ENCODE measurements at places on chromosomes 7 and 10.

- no peak for DNase-seq
Measured at GRCh38 chr10:73878365-73878764, 4.0 kb upstream of the CAMK2G start.

DNA sequence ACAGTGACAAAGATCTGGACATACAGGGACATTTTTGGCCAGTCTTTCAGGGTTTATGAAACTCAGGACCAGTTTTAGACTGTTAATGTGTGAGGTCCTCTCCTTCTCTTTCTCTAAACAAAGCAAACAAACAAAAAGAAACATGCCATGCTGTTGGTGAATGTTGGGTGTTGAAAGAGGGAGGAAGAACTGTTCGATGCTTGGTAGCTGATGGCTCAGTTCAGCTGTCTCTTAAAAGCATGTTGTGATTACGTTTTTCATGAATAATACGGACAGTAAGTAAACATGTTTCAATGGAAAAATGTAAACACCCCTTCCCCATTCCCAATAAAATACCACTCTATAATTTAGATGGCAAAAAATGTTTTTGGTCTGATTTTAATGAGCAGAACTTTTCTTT is 219.1 kb downstream of the SEC23IP start:
- DNase-seq: no peak

DNA sequence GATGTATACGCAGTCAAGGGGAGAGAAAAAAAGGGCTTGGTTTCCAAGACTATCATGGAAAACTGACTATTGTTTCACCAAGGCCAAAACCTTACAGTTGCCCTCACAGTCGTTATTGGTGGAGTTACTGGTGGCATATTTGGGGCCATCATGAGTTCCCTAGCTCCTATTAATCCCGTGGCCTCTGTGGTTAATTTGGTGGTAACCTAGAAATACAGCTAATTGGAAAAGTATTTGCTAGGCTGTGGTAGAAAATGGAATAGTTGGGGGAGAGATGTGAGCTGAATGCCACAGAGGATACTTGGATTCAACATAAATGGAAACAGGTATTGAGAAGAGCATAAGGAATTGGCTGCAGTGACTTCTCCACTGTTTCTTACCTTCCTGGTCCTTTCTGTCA is 450.7 kb downstream of the KCNMA1 start:
- no peak for DNase-seq

DNA sequence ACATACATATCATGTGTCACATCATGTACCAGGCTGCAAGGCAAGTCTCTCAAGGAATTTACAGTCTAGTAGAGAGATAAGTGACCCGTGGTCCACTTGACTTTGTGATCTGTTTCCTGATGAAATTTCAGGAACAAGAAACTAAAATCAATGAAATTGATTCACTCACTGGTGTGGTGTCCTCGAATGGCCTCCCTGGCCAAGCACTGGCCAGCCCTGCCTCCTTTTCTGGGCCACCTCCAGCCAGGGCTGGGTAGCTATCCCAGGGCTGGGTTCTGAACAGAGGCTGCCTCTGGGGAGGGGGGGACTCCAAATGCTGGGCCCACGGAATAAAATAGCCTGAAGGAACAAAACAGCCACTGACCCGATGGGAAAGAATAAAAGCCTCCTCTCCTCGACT is 182.2 kb downstream of the HERPUD2 start:
- no peak for DNase-seq

DNA sequence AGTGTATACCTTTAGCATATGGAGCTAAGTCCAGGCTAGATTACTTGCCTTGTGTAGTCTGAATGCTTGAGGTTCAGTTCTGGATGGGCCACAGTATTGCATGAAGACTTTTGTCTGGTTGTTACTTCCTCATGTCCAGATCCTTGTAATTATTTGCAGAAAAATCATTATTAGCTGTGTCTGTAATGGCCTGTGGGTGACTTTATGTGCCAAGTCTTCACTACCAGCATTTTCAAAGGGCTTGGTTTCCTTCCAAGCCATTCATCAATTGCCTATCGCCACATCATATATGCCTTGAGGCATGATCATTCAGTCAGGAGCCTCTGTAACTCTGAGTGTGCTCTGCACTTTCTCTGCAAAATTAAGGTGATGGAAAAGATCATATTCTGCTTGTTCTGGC is 13.8 kb upstream of the HDAC9 start:
- DNase-seq: no peak

DNA sequence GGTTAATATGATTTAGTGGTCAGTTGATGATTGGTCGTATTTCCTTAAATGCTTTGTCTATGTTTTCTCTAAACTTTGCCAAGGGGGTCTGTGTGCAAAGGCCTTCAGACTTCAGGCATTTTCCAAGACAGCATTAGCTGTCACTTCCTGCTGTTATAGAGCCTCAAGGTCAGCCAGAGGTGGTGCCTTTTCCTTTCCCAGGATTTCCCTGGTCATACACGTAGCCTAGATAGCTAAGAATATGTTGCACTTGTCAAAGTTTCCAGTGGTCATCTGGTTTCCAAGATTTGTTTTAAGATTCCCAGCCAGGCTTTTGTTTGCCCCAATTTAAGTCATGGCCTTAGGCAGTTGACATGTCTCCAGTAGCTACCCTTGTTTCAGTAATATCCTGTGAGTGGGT is 133.2 kb upstream of the IGFBP3 start:
- no peak for DNase-seq

DNA sequence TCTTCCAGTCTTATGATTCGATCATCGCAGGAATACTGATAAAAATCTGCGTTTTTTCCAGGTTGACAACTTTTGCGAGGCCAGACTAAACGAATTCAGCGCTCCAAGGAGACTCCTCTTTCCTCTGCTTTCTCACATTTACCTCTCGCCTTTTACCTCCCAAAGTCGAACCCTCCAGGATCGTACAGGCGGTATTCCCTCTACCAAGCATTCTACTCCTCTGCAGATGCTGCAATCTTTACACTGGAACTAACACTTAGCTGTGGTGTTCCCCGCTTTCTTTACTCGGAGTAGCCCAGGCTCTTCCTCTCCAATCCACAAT is 449 bp downstream of the NUDT5 start:
- no peak for DNase-seq

DNA sequence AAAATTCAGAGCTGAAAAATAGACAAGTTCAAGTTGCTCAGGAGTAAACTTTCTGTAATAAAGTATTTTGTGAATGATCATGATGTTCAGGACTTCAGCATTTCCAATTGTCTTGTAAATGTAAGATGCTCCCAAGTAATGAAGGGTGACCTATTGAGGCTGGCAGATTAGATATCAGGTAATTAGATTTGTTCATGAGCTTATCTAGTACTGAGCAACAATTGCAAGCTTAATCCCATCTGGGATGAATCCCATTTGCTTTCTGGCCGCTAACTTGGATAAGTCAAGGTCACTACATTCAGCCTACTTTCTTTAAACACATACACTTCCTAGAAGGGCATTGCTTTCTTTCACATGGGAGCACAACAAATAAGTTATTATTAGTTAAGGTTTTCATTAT is 82.4 kb upstream of the ITGB1 start:
- no peak for DNase-seq

GRCh38 chr10:21495002-21495751 is 30.3 kb downstream of the SKIDA1 start:
- DNase-seq: peak; percentile 75

DNA sequence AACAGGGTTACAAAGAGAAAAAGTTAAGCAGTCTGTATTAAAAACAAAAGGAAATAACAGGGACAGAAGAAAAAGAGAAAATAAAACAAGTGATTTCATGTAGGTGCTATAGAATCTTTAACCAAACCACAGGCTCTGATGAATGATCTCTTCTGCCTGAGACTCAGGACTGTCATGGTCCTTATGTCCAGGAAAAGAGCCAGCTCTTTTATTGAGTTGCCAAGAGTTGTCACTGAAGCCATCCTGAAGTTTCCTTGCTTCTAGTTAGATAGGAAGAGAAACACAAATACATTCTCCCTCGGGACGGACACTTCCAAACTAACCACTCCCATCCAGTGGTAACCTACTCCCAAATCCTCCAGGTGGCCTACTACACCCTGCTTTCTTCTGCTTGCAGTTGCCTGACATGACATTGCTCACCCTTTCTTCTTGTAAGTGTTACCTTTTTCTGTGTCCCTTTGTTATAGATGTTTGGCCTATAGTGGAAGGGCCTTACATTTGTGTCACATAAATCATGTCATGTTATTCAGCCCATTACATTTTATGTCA is 346.7 kb downstream of the NRG3 start:
- no peak for DNase-seq

DNA sequence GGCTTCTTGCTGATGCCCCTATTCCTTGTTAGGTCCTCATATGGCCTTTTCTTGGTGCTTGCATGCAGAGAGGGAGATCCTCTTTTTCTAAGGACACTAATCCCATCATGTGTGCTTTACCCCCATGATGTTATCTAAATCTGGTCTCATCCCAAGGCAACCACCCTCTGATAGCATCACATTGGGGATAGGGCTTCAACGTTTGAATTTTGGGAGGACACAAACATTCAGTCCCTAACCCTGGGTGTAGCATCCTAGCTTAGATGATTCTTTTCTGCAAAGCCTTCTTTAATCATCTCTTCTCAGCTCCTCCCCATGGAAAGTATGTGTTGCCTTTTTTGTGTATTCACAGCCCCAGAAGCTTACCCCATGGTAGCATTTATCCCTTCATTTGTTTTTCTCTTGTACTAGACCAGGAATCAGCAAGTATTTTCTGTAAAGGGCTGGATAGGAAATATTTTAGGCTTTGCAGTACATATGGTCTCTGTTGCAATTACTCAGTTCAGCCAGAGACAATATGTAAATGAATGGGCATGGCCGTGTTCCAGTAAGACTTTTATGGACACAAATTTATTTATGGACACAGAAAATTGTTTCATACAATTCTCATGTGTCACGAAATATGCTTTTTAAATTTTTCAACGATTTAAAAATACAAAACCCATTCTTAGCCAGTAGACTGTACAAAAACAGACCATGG is 101.5 kb upstream of the CSTF2T start:
- no peak for DNase-seq

GRCh38 chr7:150914196-150914595 is 61.9 kb downstream of the AOC1 start:
- DNase-seq: peak; percentile 73

GRCh38 chr7:15284396-15284795 is 277.4 kb downstream of the AGMO start:
- no peak for DNase-seq

DNA sequence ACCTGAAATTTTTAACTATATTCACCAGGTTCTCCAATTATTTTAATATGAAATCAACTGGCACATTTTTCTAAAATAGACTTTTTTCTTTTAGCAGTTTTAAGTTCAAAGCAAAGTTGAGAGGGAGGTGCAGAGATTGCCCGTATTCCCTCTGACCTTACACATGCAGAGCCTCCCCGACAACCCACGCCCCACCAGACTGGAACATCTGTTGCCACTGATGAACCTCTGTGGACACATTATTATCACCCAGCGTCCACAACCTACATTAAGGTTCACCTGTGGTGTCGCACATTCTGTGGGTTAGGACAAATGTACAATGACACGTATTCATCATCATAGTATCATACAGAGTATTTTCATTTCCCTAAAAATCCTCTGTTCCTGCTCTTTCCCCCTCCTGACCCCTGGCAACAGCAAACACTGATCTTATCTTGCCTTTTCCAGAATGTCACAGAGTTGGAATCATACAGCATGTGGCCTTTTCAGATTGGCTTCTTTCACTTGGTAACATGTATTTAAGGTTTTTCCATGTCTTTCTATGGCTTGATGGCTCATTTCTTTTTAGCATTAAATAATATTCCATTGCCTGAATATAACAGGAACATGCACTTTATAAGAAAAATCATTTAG is 37.1 kb downstream of the COBL start:
- DNase-seq: peak; percentile 38

GRCh38 chr10:79058899-79059841 is 9.6 kb upstream of the ZMIZ1 start:
- no peak for DNase-seq

- no peak for DNase-seq
Measured at GRCh38 chr7:132485600-132486273, 90.5 kb downstream of the PLXNA4 start.

All from osteocyte (in vitro differentiated cells).